ENCODE measurements at places on chromosomes 1 and 21.

GRCh38 chr1:6111991-6112689 is 66.5 kb downstream of the KCNAB2 start:
- DNase-seq: no peak

GRCh38 chr1:170567214-170567613 is 35.2 kb downstream of the GORAB start:
- DNase-seq: no peak

GRCh38 chr1:55309786-55310504 is 94.8 kb upstream of the USP24 start:
- DNase-seq: no peak

GRCh38 chr1:7490576-7490975 is 280.5 kb upstream of the VAMP3 start:
- no peak for DNase-seq

GRCh38 chr1:39720094-39720999 is 18.3 kb upstream of the PPIE start:
- no peak for DNase-seq

- peak; percentile 12 for DNase-seq
Observed at GRCh38 chr1:9900142-9901043, 9.7 kb downstream of the CTNNBIP1 start.

DNA sequence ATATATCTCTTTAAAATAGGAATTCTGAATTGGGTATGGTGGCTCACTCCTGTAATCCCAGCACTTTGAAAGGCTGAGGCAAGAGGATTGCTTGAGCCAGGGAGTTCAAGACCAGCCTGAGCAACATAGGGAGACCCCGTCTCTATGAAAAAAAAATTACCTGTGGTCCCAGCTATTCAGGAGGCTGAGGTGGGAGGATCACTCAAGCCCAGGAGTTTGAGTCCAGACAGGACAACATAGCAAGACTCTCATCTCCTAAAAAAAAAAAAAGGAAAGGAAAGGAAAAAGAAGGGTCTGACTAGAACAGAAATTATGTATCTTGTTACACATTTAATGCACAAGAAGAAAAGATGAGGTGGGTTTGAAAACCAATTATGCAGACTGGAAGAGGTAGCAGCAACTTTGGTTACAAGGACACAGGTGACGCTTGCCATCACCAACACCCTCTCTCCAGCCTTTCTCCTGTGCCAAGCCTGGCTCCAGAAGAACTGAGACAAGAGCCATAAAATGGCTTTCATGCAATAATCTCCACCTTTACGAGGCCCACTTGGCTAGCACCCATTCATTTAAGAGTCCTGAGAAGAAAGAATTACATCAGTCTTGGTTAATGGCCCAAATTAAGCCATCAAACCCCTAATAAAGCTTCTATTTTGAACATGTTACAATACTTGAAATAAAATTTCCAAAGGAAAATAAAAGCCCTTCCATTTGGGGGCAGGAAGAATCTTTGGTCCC is 4.8 kb upstream of the SELENBP1 start:
- no peak for DNase-seq

DNA sequence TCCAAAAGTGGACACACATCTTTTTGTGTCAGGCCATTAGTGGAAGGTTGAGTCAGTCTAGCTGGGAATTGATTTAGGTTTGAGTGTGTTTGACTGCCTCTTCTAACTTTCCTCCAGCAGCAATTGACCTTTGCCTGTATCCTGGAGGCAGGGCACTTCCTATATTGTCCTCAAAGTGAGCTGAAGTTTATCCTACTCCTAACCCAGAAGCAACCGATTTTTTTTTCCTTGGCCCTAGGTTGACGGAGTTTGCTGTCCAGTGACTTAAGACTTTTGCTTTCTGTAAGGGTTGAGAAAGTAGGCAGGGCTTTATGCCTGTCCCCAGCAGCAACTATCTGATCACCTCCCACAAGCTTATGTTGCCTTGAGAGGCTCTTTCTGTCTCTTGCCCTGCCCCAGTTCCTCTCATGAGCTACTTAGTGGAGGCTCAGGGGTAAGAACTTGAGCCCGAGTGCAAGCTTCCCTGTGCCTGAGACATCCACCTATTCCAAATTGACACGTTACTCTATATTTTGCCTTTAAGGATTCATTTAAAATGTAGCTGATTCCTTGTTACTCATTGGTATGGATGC is 30.9 kb downstream of the SLC35F3 start:
- no peak for DNase-seq

- no peak for DNase-seq
Observed at GRCh38 chr1:234543442-234544086, 64.6 kb upstream of the TARBP1 start.

DNA sequence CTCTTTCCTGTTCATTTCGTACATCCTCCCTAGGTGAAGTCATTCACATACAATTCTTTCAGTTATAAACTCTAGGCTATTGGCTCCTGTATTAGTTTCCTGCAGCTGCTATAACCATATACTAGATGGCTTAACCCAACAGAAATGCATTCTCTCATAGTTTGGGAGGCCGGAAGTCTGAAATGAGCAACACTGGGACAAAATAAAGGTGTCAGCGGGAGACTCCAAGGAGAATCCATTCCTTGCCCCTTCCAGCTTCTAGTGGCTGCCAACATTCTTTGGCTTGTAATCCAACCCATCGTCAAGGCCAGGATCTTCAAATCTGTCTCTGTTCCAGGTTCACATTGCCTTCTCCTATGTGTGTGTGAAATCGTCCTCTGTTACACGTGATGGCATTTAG is 71.3 kb downstream of the TOR3A start:
- DNase-seq: no peak

- no peak for DNase-seq
Observed at GRCh38 chr1:157077394-157077793, 22.2 kb downstream of the ETV3L start.

DNA sequence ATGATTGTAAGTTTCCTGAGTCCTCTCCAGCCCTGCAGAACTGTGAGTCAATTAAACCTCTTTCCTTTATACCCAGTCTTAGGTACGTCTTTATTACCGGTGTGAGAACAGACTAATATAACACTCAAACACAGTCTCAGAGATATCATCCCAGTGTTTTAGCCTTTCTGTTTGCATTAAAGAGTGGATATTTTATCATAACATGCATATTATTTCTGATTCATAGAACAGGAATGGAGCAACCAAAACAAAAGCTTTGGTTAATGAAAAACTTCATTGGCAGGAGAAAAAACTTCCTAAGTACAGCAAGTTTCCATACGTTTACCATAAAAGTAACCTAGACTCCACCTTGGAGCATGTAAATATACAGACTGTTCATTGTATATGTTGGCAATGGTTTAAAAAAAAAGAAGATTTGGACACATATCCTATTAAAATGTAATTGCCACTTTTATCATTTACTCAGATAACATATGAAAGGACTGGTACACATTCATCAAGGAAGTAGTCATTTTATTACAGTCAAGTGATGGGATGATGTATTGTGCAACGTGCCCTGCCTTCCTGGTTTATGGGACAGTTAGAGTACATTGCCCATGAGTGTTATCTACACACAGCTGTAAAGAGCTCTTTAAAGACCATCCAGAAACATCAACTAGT is 144.8 kb downstream of the ETS2 start:
- DNase-seq: no peak

DNA sequence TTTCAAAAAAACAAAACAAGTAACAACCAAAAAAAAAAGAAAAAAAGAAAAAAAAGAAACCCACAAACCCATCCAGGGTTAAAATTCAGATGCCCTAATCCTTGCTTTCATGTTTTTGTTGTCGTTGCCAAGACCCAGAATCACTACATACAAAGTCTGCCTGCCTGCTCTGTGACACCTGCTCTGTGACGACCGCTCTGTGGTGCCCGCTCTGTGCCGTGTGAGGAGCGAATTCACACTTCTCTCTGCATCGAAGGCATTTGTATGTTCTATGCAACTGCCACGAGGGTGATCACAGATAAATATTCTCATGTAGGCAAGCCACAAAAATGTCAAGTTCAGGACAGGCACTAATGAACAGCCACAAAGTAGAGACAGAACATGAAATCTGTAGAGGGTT is 178.6 kb downstream of the SLC45A1 start:
- DNase-seq: no peak

DNA sequence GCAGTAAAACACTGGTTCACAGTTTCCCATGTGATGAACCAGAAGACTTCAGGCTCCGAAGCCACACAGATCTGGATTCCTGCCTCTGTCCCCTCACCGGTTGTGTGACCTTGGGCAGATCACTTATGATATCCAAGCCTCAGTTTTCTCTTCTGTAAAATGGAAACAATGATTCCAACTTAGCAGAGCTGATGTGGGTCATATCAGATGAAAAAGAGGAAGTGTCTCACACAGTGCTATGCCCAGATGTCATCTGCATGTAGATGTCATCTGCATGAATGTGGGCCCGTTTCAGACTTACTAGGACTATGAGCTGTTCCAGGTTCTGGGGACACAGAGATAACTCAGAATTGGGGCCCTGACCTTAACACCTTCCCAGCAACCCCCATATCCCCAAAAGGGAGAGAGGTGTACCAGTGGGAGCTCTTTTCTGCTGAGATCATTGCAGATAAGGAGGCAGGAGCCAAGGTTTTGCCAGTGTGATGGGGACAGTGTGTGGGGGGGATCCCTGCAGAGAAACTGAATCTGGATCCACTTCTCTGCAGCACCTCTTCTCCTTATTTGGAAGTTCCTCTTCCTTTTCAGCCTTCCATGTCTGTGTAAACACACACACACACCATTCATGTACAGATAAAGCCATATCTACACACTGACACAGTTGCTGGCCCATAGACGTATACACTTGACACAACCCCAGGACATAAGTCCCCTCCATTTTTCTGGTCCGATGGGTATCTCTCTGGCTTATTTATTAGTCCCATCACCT is 5.0 kb upstream of the ADGRB2 start:
- no peak for DNase-seq

DNA sequence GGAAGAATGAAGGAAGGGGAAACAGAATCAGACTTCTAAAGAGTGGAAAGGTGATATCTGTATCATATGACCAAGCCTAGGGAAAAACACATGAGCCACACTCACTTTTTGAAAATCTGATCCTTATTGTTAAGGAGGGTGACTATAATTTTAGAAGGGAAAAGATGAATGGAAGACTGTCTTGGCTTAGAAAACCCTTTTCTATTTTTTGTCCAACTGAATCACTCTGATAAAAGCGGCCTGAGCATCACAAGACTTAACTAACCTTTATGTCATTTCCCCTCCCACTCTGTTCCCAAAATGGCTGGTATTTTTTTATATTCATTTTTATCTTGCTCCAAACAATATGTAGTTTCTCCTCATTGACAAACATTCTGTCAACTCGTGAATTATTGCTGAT is 169.8 kb downstream of the C1orf21 start:
- no peak for DNase-seq

Measured in esophagus squamous epithelium (tissue), 5 donors.